ENCODE measurements at places on chromosomes 3 and 15. TPM values are rescaled to one million over a fixed set of nuclear protein-coding genes. Genes with fewer than 3 reads are reported as not detected.

Gene SUCLG2
- total RNA-seq: 131 TPM

Gene ZKSCAN7
- 9.0 TPM for total RNA-seq

Gene CACNA2D3
- 17.7 TPM for total RNA-seq

Gene FBXL22
- 0.22 TPM for total RNA-seq

Gene IQCH
- 4.2 TPM for total RNA-seq

Gene CCR8
- total RNA-seq: not detected

Gene FSIP1
- total RNA-seq: 6.2 TPM

Gene PRTG
- 3.4 TPM for total RNA-seq
